Dermis blood vessel endothelial cell (primary cell): ENCODE measurements at places on chromosomes 2 and 18.

- DNase-seq: no peak
These were observed 19.9 kb upstream of the CDH19 start for GRCh38 chr18:66623821-66624220.

DNA sequence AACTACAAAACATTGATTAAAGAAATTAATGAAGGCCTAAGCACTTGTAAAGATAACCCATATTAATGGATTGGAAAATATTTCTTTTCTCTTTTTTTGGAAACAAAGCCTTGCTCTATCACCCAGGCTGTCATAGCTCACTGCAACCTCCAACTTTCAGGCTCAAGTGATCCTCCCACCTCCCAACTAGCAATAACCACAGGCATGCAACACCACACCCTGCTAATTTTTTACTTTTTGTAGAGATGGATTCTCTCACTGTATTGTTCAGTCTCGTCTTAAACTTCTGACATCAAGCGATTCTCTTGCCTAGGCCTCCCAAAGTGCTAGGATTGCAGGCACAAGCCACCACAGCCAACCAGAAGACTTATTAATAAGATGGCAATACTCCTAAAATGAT, 73.4 kb upstream of the NDUFV2 start:
- no peak for DNase-seq

DNA sequence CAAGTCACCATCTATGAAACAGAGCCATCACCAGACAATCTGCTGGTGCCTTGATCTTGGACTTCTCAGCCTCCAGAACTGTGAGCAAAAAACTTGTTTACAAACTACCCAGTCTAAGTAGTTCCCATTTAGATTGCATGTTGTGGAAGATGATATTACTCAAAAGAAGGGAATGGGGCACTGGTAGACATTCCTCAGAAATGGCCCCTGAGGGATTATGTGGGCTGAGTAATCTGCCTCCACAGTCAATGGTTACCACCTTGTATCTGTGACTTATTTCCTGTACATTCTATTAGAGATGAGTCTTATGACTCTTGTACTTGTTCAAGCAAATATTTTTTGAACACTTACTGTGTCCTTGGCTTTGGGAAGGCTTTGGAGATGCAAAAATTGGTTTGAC, 160.4 kb downstream of the NUP35 start:
- DNase-seq: no peak

DNA sequence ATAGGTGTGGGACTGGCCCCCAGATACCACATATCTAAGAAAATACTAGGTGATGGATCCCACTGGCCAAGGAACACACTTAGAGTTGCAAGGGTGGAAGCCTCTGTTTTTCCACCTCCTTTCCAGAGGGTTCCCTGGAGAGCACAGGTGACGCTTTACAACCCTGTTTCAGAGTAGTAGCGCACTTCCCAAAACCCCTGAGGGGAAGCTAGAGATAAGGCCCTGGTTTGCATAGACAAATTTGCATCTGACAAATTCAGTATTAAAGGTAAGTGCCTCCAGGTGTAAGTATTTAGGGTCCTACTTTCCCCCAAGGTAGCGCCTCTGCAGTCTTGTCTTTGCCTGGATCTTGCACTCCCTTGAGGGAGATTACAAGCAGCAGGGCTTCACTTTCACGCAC, 474 bp upstream of the CERKL start:
- no peak for DNase-seq

GRCh38 chr2:216777637-216778273, 82.1 kb downstream of the TNP1 start:
- peak; percentile 49 for DNase-seq

DNA sequence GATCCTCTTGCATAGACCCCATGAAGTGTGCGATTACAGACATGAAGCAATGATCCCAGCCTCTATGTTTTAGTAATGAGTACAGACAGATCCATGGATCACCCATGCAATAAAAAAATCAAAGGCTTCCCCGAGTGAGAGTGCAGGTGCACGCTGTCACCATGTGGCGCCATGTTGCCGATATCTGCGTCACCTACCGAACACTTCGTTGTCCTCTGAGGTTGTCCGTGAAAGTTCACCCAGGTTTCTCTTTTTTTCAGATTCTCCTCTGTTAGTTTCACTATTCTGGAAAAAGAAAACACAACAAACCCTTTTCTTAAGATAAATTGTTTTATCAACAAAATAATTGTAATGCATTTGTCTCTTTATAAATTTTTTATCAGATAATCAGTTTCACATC, 66.5 kb downstream of the MBP start:
- DNase-seq: no peak
